Renal pelvis (tissue), 12 donors: ENCODE measurements at places on chromosomes 12 and 14.

DNA sequence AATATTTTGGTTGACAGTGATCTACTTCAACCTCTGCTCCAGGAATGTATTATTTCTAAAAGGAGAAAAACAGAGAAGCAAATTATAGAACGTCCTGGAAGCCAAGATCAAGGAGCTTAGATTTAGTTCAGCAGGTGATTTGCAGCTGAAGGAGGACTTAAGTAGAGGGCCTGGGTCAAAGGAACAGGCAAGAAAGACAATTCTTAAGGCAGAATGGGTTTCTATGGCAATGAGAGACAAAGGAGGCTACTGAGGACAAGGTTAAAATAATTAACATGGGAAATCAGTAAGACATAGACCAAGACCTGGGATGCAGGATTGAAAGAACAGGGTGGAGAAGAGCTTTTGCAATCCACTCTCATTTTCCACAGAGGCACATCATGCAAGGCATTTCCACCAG is 2.4 kb upstream of the SNW1 start:
- no peak for DNase-seq

GRCh38 chr12:3551386-3551785 is 60.4 kb downstream of the PRMT8 start:
- no peak for DNase-seq

DNA sequence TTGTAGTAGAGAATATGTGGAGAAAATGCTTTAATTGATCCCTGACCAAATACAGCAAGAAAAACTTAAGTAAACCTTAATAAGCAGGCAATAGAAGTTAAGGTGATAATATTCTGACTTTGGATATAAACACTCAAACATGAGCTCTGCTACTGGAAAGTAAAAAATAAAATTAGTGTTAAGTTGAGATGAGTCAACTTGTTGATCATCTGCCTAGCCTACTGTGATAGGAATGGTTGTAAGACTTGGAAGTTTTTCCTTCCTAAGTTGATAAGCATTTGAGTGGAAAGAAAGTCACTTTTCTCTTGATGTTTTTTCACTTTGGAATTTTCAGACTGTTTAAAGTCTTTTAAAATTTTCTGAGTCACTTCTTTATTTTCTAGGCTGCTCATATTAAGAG is 26.0 kb downstream of the ADIPOR2 start:
- no peak for DNase-seq

DNA sequence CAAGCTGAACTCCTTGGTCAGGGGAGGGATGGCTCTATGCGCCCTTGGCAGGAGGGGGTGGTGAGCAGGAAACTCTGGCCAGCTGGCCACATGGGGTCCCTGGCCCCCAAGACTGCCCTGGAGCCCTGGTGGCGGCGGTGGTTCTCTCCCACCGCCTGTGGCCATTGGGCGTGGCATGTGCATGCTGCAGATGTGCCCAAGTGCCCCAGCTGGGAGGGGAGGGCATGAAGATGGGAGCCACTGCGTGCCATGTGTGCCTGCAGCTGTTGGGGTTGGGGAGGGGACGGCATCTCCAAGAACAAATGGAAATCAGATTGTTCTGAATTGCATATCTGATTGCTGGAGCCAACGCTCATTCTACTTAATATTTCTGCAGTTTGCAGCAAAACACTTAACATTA is 115.7 kb upstream of the IGF1 start:
- DNase-seq, result no peak

GRCh38 chr14:24329736-24330135 is 5.1 kb downstream of the ADCY4 start:
- DNase-seq, result no peak

- DNase-seq, result no peak
Measured at GRCh38 chr14:25074099-25074685, 24.2 kb upstream of the STXBP6 start.

DNA sequence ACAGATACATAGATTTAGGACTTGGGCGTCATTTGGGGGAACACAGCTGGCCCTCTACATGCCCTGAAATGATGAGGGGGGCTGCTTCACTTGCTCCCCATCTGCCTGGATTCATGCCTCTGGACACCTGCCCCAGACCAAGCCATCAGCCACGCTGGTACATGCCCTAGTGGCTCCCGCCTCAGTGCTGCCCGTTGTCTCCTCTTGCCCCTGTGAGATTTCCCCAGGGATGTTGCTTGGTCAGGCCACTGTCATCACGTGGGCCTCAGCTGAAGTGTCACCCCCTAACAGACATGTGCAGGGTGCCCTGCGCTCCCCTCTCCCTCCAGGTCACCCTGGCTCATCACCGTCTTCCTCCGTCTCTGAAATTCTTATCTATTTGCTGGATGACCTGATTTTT is 157.5 kb downstream of the PIWIL1 start:
- DNase-seq, result no peak

DNA sequence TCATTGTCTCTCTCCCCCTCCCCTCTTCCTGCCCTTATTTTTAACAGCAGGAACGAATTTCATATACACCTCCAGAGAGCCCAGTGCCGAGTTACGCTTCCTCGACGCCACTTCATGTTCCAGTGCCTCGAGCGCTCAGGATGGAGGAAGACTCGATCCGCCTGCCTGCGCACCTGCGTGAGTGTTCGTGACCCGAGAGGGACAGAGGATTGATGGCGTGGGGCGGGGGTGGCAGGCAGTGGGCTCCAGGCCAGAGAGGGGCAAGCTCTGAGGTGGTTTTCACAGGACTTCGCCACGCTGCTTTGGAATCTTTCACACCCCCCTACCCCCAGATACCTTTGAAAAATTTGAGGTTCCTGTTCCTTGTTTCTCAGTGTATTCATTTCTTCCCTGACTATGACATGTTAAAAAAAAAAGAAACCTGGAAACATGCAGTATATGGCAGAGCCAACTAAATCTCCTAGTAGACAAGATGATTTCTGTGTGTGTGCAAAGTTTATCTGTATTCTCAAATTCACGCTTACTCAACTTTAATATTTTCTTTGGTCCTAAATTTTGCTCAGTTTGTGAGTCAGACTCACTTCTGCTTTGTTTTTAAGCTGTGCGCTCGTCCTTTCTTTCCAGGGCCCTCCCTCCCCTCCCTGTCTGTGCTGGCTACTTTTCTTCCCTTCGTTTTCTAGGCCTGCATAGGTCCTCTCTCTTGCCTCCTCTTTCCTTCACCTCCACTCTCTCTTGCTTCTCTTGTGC is 103.1 kb downstream of the ETV6 start:
- DNase-seq, result no peak

DNA sequence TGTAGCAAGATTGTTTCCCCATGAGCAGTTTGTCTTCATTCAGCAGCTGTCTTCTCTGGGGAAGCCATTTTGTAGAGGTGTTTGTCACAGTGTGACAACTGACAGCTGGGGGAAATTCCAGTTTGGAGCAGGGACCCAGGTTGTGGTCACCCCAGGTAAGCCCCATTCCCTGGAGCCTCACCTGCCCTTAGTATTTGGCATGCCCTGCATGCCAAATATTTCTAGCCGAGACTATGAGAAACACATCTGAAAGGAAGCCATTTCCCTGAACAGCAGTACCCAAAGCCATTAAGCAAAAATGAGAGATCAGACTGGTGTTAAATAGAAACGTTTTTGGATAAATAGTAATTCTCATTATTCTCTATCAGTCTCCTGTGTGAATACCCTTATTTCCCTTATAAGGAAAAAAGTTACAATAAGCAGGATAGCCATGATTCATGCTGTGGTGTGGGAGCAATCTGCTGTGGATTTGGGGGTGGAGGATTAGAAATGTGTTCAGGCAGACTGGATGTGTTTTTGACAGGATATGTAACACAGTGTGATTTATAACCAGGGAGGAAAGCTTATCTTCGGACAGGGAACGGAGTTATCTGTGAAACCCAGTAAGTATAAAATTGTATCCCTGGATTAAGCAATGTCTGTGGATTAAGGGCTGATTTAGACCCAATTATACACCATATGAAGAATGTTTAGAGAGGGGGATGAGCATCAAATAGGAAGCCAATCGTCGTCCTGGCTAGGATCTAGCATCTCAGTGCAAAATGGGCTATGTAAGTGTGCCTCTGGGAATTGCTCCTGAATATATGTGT is 68.9 kb downstream of the DAD1 start:
- no peak for DNase-seq

DNA sequence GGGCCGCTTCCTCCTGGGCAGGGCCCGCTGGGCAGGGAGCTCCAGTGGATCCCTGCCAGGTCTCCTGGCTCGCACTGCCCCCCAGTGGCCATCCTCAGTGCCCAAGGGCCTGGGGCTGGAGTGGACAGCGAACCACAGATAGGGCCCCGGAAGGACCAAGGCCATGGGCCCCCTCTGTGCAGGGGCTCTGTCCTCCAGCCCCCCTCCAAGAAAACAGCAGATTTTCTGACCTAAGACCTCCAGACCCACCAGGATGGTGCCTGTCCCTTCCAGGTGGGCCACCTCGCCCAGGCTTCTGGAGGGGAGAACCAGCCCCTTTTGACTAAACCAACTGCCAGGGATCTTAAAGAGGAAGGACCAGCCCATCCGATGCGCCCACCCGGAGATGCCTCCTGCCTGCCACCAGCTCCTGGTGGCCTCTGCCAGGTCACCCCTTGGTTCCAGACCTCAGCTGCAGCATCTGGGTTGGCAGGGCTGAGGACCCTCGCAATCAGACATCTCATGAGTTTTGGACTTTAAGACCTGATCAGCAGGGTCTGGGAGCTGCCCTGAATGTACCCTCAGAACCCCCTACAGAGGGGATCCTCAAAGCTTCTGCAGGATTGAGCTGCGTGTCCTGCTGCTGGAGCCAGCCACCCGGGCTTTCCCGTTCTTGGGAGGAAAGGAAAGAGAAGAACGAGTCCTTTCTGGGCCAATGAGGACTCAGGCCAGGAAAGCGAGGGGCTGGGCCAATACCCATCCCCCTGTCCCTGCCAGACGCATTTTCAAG is 325.8 kb upstream of the DIO3 start:
- DNase-seq, result peak; percentile 41

GRCh38 chr12:19215115-19215514 is 85.6 kb downstream of the PLEKHA5 start:
- no peak for DNase-seq

DNA sequence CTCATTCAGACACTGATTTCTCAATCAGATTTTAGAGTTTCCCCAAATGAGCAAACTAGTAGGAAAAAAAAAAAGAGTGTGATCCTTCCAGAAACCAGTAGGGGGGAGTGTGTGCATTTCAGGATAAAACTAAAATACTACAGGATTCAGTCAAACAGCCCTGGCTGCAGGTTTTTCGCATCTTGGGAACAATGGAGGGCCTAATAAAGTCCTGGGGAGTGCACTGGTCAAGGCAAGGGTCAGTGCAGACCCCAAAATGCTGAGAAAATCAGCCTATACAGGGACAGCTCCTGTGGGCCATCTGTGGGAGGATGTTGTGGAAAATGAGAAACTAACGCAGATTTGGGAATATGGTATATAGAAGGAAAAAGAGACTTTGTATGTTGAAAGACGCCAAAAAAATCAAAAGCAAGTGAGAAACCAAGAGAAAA is 22.2 kb upstream of the ABCD4 start:
- DNase-seq, result peak; percentile 41

GRCh38 chr12:126681676-126682075 is 1585.3 kb upstream of the TMEM132C start:
- DNase-seq, result peak; percentile 42

GRCh38 chr12:93518725-93519124 is 51.4 kb downstream of the MRPL42 start:
- DNase-seq, result no peak

DNA sequence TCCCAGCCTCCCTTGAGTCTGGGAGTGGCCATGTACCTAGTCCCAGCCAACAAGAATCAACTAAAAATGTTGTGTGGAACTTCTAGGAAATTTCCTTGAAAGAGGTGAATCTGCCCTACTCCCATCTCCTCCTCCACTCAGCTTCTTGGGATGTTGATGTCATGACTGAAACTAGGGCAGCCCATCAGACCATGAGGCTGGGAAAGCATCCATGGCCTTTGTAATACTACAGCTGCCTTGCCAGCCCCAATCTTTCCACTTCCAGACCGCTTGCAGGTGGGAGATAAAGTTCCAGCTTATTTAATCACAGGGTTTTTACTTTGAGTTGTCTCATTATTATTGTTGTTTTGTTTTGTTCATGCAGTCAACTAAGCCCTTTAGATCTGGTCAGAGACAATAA is 170.3 kb upstream of the LMNTD1 start:
- no peak for DNase-seq

- peak; percentile 17 for DNase-seq
Measured at GRCh38 chr14:58560208-58560607, 77.6 kb upstream of the DACT1 start.

- no peak for DNase-seq
Measured at GRCh38 chr12:123621101-123621500, 12.4 kb downstream of the EIF2B1 start.

DNA sequence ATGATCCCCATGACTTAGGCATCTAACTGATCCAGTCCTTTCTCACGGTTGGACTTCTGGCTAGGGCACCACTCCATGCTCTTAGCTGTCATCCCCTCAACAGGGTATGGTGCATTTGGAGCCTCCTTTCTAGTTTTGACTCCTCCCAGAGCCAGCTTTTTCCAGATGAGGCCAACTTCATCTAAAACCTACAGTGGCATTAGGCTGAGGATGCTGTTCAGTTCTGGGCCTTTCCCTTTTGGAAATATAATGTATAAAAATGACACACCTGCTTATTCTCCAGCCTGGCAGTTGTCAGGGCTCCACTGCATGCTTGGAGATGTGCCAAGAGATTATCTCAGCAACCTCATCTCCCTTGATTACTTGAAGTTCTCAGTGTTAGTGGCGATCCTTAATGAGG is 239.7 kb downstream of the EMP1 start:
- no peak for DNase-seq

DNA sequence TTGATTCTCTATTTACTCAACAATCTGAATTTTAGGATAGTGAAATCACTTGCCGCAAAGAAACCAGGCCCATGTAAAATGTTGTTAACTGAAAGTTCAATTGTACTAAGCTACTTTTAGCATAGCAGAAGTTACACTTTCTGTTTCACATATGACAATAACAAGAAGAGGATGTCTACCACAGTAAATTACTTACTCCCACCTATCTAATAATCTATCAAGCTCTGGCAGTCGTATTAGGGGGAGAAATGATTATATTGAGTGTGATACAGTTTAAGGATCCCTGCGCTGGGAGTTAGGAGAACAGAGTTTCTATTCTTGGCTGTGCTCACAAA is 66.5 kb upstream of the CAND1 start:
- no peak for DNase-seq

GRCh38 chr14:60303745-60304144 is 54.7 kb downstream of the PPM1A start:
- DNase-seq, result no peak

DNA sequence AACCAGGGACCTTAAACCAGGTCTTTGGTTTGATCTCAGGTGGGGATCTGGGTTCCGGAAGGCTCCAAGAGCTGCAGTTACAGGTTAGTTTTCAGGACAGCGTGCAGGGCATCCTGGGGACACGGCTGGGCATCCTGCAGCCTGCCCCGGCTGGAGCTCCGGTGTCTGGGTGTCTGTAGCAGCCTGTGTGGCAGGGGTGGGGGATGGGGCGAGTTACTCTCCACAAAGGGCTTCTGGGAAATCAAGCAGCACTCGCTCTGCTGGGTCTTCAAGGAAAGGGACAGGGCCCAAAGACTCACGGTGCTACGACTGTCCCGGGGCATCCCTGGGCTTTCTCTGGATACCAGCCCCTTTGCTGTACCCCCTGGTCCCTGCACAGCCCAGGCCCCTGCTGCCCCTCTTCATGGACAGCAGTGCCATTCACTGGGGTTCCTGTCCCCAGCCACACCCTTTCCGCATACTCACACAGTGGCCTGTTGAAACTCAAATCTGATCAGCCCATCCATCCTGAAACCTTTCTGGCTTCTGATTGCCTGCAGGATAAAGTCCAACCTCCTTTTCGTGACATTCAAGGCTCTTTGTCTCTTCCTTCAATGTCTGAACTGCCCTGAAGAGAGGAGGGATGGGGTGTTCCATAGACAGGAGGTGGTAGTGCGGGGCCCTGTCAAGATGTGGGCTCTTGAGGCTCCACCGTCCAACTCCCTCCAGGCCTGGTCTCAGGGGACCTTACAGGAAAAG is 22.2 kb upstream of the PPP1R13B start:
- no peak for DNase-seq
